ENCODE measurements at places on chromosomes 1 and 21.

- no peak for DNase-seq
Observed at GRCh38 chr1:43875331-43875730, 58.3 kb upstream of the ARTN start.

DNA sequence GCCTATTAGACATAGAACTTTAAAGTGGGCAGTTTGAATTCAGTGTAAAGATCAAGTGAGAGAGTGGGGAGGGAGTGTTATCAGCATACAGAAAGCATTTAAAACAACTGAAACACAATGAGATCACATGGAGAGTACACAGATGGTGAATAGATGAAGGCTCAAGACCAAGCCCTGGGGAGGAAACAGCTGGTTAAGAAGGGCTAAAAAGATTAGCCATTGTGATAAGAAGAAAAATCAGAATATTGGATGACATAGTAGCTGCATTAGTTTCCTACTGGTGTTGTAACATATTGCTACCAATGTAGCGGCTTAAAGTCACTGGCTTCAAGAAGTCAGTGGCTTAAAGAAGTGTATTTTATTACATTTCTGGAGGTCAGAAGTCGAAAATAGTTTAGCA is 443.4 kb upstream of the RGS18 start:
- no peak for DNase-seq

DNA sequence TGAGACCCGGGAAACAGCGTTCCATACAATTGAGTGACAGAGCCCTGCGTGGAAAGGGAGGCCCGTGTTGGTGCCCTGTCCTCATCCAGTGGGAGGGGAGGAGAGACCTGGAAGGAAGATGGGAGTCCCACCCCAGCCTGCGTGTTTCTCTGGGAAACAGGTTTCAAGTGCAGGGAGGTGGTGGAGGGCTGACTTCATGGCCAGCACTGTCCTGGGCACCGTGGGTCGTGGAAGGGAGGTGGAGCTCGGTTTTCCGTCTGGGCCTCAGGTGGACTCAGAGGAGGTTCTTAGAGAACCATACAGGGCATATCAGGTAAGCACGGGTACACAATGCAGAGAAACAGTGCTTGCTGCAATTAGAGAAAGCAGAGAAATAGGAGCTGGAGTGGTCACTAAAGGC is 222.6 kb downstream of the CAMTA1 start:
- no peak for DNase-seq

DNA sequence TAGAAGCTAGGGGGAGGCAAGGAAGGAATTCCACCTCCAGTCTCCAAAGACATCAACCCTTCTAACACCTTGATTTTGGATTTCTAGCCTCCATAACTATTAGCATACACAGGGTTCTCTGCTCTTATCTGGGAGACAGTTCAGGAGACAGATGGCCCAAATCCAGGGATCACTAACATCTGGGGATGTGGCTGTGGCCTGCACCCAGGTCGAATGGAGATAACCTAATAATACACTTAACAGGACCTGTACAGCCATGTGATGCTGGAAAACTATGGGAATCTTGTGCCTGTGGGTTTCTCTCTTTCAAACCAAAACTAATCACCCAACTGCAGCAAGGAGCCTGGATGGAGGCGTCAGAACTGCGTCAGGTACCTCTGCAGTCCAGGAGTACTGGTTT is 47.6 kb downstream of the KIAA0319L start:
- no peak for DNase-seq

- DNase-seq = no peak
Observed at GRCh38 chr1:61013189-61013945, 69.0 kb upstream of the NFIA start.
